ENCODE measurements at places on chromosomes 5 and 9.

DNA sequence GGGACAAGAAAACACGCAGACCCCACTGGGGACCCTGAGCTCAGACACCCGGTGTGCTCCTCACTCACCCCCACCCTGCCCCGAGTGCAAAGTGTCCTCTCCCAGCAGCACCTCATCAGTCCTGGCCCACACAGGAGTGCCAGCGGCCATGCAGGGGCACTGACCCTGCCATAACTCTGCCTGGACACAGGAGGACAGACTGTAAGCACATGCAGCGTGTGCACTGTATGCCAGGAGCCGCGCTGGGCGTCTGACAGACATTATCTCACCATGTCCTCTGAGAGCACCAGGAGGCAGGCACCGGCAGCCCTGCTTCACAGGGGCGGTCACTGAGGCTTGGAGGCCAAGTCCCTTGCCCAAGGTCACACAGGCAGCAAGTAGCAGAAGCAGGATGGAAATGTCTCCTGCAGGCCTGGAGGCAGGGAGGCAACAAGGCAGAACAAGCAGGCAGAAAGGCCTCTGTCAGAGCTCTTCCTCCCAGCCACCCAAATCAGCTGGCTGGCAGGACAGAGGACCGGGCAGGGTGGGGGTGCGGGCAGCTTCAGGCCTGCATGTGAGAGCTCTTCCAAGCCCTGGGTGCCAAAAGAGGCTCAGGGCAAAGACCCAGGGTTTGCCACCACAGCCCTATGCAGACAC is 8.4 kb downstream of the EEIG1 start:
- no peak for DNase-seq

- DNase-seq = no peak
These were observed 32.6 kb downstream of the FNBP1 start for GRCh38 chr9:130010151-130010988.

- DNase-seq = no peak
These were observed 970.9 kb downstream of the EFNA5 start for GRCh38 chr5:106699796-106700195.

DNA sequence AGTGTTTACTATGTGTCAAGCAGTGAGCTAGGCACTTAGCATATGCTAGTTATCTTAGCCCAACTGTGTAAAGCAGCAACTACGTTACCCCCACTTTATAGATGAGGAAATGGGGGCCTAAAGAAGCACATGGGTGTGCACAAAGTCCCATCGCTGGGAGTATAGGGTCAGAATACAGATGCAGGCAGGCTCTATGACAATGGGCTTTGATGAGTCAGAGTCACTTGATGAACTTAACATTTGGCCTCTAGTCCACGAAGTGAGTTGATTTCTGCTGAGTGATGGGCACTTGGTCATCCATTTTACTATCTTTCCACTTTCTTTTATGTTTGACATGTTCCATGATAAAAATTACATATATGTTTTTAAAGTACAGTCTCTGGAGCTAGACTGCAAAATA is 204.3 kb downstream of the TRIM32 start:
- DNase-seq = no peak

DNA sequence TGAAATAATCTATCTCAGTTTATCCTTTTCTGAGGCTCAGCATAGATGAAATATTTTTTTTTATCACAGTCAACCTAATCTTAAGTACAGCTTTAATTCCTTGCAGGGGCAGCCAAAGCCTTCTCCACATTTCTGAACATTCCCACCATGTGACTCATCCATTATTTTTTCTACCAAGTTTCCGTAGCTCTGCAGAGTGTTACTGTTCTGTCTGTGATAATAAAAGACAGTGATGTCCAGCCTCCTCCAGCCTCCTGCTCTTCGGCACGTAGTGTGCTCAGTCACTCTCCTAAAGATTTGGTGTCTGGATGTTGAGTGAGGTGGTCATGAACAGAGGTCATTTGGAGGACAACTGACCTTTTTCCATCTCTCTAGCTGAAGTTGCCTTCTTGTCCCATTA is 338.1 kb upstream of the ADAMTS16 start:
- DNase-seq = no peak

DNA sequence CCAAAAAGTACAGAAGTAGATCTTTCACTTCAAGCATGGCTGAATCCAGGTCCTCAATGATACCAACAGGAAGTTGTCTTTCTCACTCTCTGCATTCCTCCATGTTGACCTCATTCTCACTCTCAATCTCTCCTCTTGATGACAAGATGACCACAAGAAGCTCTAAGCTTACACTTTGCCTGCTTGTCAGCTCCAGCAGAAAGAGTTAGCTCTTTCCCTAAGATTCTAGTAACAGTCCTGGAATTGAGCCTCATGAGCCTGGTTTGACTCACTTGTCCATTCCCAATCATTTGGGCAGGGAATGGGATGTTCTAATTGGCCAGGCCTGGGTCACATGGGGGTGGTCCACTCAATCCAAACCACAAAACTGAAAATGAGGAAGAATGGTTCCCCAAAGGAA is 3.3 kb upstream of the CLTA start:
- DNase-seq = no peak

DNA sequence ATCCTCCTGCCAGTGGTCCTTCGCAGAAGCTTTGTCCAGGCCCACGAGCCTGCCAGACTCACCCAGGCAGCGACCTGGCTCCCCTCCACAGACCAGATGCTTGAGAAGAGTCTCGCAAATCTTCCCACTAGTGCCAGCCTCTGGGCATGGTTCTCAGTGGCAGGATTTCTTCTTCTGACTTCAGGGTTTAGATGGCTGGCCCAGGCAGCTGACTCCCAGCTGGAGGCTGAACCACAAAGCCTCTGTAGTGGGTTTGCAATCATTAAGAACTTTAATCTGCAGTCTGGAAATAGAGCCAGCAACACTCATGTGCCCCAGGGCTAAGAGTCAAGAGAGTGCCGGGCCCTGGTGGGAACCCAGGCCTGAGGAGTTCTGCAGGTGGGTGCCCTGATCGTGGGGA is 90.6 kb upstream of the ICE1 start:
- DNase-seq = no peak

DNA sequence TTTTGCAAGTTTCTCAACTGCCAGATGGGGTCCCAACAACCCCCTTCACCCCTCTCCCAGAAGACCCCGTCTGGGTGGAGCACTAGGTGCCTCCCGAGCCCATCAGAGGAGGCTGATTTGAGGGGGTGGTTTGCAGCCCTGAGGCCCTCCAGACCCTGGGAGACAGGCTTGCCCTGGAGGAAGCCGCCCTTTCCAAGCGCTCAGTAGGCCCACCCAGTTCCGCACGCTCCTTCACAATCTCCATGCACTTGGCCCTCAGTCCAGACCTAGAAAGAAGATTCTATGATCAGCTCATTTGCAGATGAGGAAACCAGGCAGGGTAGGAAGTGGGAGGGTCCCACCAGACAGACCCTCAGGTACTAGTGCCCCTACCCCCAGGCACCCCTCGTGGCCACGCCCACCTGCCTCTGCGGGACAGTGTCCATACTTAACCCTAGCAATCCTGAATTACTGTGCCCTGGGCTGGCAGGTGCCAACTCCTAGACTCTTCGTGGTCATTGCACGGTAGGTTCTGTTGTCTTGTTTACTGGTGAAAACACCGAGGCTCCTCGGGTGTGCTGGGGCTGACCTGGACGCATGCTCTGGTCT is 22.3 kb downstream of the OR2V1 start:
- DNase-seq = no peak

GRCh38 chr9:128099932-128100491 is 27.5 kb downstream of the PTGES2 start:
- no peak for DNase-seq

DNA sequence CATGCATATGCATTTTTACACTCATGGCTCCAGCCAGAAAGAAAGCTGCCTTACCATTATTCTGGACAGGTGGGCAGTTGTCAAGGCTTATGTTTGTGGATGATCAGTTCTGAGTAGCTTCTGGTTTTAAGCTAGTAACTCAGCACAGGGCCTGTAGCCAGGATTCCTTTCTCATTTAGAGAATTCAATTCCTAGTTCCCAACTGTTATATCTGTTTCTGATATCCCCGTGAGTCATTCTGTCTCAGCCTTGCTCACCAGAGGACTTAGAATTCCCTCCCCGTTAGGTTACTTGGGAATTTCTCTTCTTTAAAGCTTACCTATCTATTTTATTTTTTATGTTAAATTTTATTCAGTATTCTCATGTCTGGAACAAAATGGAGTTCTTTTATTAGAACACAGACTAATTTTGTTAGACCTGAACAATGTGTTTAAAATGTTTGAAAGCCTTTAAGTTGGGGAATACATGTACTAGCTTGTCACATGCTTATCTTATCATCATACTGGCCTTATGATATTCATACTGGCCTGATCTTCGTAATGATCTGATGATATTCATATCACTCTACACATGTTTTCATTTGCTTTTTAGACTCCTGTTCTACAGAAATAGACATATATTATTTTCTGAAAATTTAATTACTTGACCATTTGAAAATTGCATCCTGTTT is 47.1 kb downstream of the CAST start:
- DNase-seq = no peak

DNA sequence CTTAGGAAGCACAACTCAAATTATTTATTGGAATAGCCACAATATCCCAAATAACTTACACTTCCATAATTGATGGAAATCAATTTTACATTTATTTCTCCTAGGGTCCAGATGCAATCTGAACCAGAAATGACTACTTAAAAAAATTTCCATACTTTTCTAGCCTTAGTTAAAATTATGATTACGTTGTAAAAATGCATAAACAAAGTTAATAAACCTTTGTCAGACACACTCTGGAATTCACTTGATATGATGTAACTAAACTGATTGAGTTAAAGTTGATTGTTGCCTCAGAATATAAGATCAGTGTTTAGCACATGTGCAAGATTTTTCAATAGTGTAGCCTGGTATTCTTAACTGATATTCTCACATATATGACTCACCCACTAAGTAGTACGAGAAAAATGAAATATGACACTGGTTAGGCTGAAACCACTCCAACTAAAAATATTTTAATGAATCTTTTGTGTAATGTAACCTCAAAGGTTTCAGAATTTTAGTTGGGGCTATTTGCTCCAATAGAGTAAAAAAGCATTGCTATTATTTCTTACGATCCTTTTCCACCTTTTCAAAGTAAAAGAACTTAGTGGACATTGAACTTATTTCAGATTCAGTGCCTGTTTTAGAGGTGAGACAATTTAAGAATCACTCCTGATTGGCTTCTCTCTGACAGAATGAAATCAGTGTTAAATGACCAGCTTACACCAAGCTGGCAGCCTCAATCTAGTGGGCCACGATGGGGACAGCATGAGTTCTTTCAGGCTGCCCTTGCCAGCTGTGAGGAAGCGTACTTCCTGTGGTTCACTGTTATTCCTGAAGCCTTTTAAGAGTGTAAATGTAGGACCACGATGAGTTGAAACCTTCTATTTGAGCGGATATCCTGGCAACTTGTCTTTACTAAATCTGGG is 277.2 kb upstream of the CDH9 start:
- no peak for DNase-seq

Measured in activated T-cell treated with anti-CD3 and anti-CD28 coated beads for 48 hours (primary cell).